ENCODE measurements at places on chromosomes 5 and 9.
A peak's percentile ranks its signal among the peaks of the same experiment; 100 is the strongest.

DNA sequence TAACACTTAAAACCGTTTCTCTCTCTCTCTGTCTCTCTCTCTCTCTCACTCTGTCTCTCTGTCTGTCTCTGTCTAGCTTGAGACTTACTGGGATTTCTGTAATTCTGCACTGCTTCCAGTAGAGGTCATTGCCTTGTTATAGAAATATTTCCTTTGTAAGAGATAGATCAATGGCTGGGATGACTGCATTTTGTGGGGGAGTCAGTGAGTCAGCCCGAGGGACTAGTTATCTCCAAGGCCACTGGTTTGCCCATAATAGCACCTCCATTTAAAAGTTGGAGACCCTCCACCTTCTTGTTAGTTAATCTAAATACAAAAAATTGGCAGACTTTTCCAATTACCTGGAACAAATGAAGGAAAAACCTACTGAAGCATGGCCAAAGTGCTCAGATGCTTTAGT is 547.2 kb downstream of the LRRC70 start:
- DNase-seq: no peak

- DNase-seq: no peak
Measured at GRCh38 chr9:113999256-114000062, 78.6 kb downstream of the AMBP start.

DNA sequence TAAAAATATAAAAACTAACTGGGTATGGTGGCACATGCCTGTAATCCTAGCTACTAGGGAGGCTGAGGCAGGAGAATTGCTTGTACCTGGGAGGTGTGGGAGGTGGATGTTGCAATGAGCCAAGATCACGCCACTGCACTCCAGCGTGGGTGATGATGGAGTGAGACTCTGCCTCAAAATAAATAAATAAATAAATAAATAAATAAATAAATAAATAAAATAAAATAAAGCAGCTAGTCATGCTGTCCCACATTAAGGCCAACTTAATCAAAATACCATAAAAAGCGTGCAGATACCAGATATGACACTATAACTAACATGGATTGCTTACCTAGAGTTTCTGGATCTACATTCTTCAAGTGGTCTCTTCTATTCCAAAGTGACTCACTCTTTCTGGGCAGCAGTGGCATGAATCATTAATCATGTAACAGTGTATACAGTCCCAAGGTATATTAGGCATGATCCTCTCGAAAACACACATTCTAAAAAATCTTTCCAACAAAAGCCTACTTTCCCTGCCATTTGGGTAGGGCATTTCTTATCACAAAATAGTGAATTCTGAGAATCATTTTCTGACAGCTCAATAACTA is 187.1 kb downstream of the ELAVL2 start:
- no peak for DNase-seq

DNA sequence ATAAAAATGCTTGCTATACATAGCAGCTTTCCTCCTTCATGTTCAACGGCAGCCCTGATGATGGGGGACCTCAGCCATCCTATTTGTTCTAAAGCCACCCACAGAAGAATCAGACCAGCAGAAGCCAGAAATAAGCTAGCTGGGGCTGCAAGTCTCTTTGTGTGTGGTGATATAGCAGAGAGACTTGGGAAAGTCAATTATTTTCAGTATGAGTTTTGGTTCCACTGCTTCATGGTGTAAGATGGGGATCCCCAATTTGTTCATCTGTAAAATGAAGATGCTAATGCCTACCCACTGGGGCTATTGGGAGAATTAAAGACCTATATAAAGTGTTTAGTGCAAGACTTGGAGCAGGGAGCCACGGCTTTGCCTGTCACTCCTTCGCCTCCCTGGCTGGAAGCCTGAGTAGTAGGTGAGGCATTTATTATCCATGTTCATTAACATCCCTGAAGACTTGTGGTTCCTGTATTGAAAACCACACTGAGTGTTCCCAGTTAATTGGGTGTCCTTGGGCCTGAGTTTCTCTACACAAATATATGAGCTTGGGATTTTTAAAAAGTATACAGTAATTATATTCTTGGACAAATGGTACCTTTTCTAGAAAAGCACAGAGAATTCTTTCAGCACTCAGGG is 210.1 kb upstream of the SLC24A2 start:
- no peak for DNase-seq

GRCh38 chr5:135559354-135559753 is 19.4 kb downstream of the CXCL14 start:
- DNase-seq: no peak

- DNase-seq: no peak
Measured at GRCh38 chr9:98215821-98216220, 23.4 kb upstream of the CORO2A start.

DNA sequence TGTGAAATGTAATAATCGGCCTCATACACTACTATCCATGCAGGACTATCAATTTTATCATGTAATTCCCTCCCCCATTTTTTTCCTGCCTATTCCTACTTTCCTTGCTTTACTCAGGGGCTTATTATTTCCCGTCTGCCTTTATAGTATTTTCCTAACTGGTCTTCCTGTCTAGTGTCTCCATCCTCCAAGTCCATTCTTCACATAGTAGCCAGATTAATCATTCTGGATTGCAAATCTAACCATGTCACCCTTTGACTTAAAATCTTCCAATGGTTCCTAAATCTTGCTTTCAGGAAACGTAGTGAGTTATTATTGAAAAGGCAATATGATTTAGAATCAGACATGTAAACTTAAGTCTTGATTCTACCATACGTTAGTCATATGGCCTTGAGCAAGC is 307.4 kb upstream of the HAPLN1 start:
- no peak for DNase-seq

- no peak for DNase-seq
Measured at GRCh38 chr5:139014726-139015125, 139.6 kb upstream of the LRRTM2 start.

- DNase-seq: peak; percentile 41
Measured at GRCh38 chr5:178279723-178280438, 47.3 kb upstream of the PHYKPL start.

DNA sequence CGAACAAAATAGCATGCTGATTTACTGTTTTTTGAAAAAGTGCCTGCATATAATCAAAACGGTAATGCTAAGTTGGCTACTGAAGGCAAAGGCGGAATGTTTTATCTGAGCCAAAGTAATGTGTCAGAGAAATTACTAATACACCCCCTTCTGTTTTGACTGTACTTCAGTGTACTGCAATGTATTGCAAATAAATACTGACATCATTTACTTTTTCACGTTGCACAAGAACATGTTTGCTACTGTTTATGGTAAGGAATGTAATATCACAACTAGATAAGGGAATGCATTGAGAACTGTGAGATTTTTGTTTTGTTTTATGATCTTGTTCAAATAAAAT is 813 bp upstream of the AGTPBP1 start:
- DNase-seq: no peak

DNA sequence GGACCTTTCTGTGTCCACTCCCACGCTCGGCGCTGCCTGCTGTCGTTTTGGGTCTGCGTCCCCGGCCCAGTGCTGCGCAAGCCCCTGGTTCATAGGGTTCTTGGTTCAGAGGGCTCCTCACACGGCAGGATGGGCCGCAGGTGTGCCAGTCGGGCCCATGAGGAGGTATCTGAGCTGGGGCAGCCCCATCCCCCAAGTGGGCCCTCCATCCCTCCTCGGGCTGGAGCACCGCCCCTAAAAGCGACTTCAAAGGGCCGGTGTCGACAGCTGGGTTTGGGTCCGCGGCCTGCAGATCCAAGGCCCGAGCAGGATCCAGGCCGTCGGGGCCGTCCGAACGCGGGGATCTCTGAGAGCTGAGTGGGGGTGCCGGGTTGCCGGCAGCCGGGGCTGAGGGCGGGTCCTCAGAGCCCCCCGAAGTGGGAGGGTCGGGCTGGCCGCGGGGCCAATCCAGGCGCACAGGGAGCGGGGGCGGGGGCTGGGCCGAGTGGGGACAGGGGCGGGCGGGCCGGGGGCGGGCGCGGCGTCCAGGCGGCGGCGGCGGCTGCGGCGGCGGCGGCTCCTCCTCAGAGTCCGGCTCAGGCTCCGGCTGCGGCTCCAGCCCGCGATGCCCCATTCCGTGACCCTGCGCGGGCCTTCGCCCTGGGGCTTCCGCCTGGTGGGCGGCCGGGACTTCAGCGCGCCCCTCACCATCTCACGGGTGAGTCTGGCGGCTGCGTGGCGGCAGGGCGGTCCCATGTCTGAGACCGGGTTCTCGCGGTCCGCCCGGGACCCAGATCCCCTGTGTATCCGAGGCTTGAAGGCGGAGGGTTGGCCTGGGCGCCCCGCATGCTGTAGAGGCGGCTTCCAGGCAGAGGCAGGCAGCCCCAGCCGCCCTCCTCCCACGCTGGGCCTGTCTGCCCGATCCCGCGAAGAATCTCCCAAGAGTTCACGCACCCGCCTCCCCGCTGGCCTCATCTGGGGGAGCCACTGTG is at the start of gene PDLIM4:
Gene PDLIM4 (plus strand): TSS at position 566 of the 971 bp plus-strand sequence. CDS start 39 bp downstream, at position 605.
- no peak for DNase-seq

DNA sequence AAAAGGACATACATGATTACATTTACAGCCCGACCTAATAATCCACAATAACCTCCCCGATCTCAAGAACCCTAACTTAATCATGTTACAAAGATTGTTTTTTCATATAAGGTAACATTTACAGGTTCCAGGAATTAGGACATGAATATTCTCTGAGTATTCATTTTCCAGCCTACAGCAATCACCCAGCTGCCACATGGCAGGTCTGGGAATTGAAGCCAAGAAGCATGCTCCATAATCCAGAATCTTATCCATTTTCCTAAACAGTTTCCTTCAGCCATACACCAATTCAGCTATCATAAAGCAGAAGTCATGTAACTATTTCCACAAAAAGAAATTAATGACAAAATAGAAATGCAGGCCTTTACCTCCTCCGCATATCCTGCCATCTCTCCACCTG is 163.4 kb downstream of the CAAP1 start:
- no peak for DNase-seq

DNA sequence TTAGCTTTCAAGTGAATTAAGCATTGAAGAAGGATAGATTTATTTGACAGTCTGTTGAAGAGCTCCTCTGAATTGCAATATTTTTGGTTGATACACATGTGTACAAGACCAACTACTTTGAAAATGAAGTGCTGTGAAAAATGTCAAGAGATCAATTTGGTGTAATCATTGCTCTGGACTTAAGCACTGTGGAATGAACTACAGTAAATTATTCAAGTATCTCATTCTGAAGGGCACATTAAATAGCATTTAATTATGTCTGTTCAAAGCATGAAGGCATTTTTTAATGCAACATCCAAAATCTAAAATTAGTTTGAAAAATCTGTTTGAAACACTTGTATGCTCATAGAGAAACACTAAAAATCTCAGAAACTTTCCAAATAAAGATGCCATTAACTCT is 107.5 kb downstream of the CDH18 start:
- no peak for DNase-seq

- no peak for DNase-seq
Measured at GRCh38 chr9:120755044-120755443, 38.2 kb downstream of the FBXW2 start.

- DNase-seq: no peak
Measured at GRCh38 chr9:126875756-126876510, 15.5 kb downstream of the ZBTB34 start.

DNA sequence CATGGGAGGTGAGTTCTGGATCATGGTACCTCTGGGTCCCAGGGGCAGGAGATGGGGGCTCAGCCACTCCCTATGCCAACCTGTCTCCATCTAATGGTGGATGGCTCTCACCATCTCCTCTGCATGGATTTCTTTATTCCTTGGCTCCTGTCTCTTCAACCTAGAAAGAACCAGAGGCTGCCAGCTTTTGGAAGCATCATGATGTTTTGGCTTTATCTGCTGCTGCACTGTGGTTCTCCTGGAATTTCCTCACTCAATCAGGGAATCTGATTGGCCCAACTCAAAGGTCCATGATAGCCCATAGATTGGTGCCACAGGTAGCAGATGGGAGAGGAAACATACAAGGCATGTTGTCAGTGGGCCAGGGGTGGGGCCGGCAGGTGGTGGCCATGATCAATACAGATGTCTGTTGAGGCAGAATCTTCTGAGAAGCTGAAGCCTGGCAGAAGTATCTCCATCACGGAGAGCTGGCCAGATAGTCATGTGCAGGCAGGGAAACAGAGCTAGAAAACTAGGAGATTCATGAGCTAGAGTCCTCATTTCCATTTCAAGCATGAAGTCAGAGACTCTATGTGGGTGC is 158.2 kb downstream of the MACROH2A1 start:
- no peak for DNase-seq

DNA sequence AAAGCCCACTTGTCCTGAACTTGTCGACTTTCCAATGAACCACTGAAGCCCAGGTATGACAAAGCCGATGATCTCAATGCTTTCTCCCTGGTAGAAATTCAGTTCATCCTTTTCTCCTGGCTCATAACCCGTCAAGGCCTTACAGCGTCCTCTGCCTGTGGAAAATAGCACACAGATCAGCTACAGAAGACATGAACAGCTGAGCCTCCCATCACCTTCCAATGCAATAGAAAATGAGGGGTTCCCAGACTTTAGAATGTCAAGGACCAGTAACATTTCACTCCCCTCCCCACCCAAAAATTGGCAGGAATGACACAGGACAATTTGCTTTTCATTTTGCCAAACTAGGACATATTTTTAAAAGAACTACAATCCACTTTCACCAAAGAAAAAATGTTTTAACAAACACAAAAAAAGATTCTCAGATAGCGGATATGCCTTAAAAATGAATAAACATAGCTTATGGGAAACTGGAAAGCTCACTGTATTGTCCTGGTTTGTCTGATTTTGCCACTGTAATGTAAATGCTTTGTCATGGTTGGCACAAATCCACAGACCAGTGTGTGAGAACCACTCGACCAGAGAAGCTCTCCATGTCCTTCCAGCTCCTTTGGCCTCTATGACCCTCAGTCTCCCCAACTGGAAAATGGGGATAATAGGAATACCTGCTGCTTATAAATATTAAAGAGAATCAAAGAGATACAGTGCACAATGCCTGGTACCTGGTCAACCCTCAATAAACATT is 24.4 kb downstream of the SH3TC2 start:
- DNase-seq: no peak

- no peak for DNase-seq
Measured at GRCh38 chr5:101123363-101123762, 220.3 kb upstream of the ST8SIA4 start.

GRCh38 chr9:89802781-89803355 is 198.1 kb downstream of the GADD45G start:
- DNase-seq: no peak

- DNase-seq: no peak
Measured at GRCh38 chr5:102537011-102537410, 38.2 kb upstream of the SLCO6A1 start.

- peak; percentile 54 for DNase-seq
Measured at GRCh38 chr9:121369595-121370265, at the start of gene STOM. Gene STOM, minus strand, starts transcription at chr9:121370250. Its CDS starts 63 bp downstream, at chr9:121370187.

GRCh38 chr9:134661299-134661698 is 19.7 kb downstream of the COL5A1 start:
- no peak for DNase-seq

DNA sequence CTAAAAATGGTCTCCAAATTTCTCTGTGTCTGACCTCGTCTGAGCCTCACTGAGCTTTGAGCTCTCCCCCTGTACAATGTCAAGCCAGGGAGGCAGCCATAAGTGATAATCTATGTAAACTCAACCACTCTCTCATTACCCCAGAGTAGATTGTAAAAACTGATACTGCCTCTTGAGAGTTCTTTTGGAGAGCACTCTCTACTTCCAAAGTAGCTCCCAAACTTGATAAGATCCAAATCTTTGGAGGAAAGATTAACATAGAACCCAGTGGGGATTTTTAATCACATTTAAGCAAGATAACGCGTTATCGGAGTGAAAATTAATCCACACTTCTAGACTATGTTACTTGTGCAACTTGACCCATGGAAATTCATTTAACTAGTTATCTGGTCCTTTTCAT is 54.9 kb downstream of the TMEM167A start:
- DNase-seq: no peak

GRCh38 chr5:168215646-168216045 is 75.8 kb upstream of the WWC1 start:
- no peak for DNase-seq

- peak; percentile 89 for DNase-seq
Measured at GRCh38 chr5:96661855-96662724, at the start of gene CAST. Gene CAST, plus strand, starts transcription at chr5:96662376. Its CDS starts 47 bp downstream, at chr5:96662423.

All from T-helper 1 cell (primary cell).